ENCODE measurements at places on chromosomes 6 and 20.
A peak's percentile ranks its signal among the peaks of the same experiment; 100 is the strongest.

GRCh38 chr6:161618831-161619454 is 345.1 kb upstream of the AGPAT4 start:
- H3K27me3 ChIP-seq, result peaks cover 2% of the 10 kb centered on the region
- no peak overlapping the region for H3K27ac ChIP-seq
- no peaks in the 10 kb centered on the region for H3K36me3 ChIP-seq

DNA sequence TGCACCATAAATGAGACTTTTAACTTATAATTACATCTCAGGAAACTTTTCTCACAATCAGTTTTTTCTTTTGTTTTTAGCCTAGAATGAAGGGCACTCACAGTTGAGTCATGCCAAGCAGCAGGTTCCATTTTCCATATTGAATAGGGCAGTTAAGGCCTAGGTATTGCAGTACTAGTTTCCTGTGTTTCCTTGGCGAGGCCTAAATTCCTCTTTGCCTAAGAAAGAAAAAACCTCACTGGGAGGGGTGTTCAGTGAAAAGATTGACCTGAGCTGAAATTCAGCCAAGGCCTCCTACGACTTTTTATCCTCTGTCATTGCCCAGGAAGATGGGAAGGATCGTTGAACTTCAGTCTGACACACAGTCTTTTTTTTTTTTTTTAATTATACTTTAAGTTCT is 85.5 kb downstream of the IMPG1 start:
- H3K4me1 ChIP-seq, result no peaks in the 10 kb centered on the region
- no peaks in the 10 kb centered on the region for H3K36me3 ChIP-seq
- H3K4me3 ChIP-seq, result no peak overlapping the region
- no peak for DNase-seq
- H3K27me3 ChIP-seq, result no peaks in the 10 kb centered on the region
- no peak overlapping the region for H3K27ac ChIP-seq

- peaks cover 6% of the 10 kb centered on the region for H3K36me3 ChIP-seq
- no peak for DNase-seq
- no peak overlapping the region for H3K27ac ChIP-seq
- no peaks in the 10 kb centered on the region for H3K27me3 ChIP-seq
- peaks cover 6% of the 10 kb centered on the region for H3K4me1 ChIP-seq
Measured at GRCh38 chr6:20948556-20948955, 414.3 kb downstream of the CDKAL1 start.

GRCh38 chr6:50608421-50608820 is 104.9 kb upstream of the TFAP2D start:
- H3K36me3 ChIP-seq, result no peaks in the 10 kb centered on the region
- H3K4me1 ChIP-seq, result no peaks in the 10 kb centered on the region
- no peaks in the 10 kb centered on the region for H3K27me3 ChIP-seq
- no peak overlapping the region for H3K27ac ChIP-seq

DNA sequence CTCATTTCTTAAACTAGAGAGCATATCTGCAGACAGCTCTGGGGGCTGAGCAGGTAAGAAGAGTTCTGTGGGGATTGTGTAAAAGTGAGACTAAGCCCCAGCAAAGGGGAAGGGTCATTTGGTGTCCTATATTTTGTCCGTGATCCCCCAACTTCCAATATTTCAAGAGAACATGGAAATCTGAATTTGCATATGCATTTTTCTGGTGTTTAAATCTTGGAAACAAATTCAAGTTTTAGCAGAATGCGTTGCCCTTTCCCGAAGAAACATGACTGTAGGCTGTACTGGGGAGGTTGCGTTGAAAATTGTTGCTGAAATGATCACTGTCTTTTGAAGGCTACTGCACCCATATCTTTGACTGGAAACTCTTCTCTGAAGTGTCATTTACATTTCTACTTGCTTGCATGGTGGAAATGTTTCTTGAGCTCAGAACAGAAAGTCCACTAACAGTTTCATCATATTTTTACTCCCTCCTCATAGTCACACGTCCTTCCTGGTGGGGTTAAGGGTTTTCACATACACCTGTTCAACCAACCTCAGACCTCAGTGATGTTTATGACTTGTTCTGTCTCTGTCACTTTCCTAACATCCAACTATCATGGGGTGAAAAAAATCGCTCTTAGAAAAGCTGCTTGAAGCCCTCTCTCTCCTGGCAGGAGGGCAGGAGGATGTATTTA is 140.3 kb downstream of the BCAS1 start:
- no peak for DNase-seq
- H3K27ac ChIP-seq, result no peak overlapping the region
- no peaks in the 10 kb centered on the region for H3K27me3 ChIP-seq
- no peak overlapping the region for H3K4me3 ChIP-seq

GRCh38 chr6:83231146-83231545 is 38.0 kb downstream of the RWDD2A start:
- H3K4me1 ChIP-seq, result no peaks in the 10 kb centered on the region
- no peaks in the 10 kb centered on the region for H3K36me3 ChIP-seq
- no peak overlapping the region for H3K4me3 ChIP-seq
- no peak overlapping the region for H3K27ac ChIP-seq

DNA sequence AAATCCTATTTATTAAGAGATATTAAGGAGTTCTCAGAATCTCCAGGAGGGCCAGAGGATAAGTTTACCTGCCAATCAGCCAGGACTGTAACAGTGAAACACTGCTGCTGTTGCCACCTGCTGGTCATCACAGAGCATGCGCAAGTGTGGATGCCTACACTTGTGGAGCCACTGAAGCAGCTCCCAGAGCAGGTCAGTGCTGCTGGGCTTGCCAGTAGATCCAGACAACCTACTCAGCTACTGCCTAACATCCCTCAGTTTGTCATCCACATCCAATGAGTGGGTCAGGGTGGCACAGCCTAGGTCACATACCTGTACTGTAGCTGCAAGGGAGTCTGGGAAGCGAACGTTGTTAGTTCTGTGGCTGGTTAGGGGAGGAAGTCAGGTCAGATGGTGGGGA is 18.3 kb upstream of the NHSL1 start:
- H3K27me3 ChIP-seq, result peaks cover 13% of the 10 kb centered on the region
- H3K4me3 ChIP-seq, result no peak overlapping the region

DNA sequence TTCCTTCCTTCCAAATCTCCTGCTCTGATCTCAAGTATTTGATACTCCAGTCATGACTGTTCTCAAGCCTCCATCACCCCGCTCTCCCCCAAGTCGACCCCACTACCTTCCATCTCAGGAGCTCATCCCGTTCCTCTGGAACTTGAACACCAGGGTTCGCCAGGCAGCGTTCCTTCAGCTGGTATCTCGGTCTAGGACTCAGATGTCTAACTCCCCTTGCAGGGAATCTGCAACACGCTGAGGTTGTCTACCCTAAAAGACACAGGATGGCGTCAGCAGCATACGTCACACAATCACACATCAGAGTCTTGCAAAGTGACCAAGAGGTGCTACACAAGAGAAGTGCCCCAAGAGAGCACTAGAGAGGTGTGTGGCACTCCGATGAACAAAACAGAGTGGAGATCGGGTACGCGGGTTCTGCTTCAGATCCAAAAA is 706 bp downstream of the ZNF184 start:
- peak; percentile 55 for DNase-seq
- peak overlapping the region; percentile 84 for H3K27ac ChIP-seq
- peaks cover 41% of the 10 kb centered on the region for H3K4me1 ChIP-seq
- peaks cover 3% of the 10 kb centered on the region for H3K27me3 ChIP-seq

DNA sequence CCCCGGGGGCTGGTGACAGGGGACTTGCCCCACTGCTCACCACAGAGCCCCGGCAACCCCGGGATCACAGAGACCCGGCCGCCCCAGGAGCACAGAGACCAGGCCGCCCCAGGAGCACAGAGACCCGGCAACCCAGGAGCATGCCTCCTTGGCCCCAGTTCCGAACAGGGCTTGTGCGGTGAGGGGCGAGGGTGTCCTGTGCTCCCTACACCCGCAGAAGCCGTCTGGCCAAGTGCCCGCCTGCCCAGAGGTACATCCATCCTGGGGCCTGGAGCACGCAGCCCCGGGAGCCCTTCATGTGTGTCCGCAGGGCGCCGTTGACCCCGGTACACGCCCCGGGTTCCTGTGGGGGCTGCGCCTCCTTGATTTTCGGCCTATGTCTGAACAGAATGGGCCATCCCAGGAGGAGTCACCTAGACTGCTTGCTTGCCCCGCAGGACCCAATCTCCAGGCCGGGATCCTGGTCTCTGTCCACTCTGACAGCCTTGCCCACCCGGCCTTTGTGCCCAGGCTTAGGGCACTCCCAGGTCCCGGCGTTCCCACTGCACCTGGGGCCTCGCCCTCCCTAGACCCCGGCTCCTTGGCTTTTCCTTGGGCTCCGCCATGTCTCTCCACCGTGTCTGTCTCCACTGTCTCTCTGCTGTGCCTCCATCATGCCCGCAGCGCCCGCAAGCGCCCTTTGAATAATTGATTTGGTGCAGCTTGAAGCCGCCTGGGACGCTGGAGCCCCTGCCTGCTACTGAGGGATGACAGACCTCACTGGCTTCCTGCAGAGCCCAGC is 219.8 kb downstream of the ERMARD start:
- H3K4me3 ChIP-seq, result no peak overlapping the region
- no peaks in the 10 kb centered on the region for H3K27me3 ChIP-seq
- DNase-seq, result peak; percentile 6
- H3K4me1 ChIP-seq, result no peaks in the 10 kb centered on the region
- H3K27ac ChIP-seq, result no peak overlapping the region
- H3K36me3 ChIP-seq, result no peaks in the 10 kb centered on the region

- no peak overlapping the region for H3K4me3 ChIP-seq
- H3K36me3 ChIP-seq, result peaks cover 11% of the 10 kb centered on the region
- no peak for DNase-seq
Measured at GRCh38 chr20:44610313-44610962, 28.1 kb downstream of the PKIG start.

DNA sequence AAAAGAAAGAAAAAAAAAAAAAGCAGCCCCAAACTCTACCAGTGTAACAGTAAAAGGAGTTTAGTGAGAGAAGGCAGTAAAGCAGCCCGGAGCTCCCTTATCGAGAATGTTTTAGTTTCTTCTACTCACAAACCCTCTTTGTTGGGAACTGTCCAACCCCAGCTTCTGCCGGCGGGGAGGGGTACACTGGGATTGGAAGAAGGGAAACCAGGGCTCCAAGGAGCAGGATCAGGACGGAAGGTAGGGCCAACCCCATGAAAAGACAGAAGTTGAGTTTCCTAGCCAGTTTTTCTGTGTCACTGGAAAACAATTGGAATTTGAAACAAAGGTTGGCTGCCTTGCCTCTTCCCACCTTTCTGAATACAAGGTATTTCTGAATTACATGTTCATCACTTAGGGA is 66.0 kb downstream of the KIZ start:
- DNase-seq, result no peak
- H3K27me3 ChIP-seq, result no peaks in the 10 kb centered on the region
- H3K36me3 ChIP-seq, result no peaks in the 10 kb centered on the region
- no peak overlapping the region for H3K4me3 ChIP-seq

- H3K4me1 ChIP-seq, result peaks cover 3% of the 10 kb centered on the region
- H3K27me3 ChIP-seq, result no peaks in the 10 kb centered on the region
- no peak overlapping the region for H3K27ac ChIP-seq
- no peaks in the 10 kb centered on the region for H3K36me3 ChIP-seq
- H3K4me3 ChIP-seq, result no peak overlapping the region
Measured at GRCh38 chr6:78611886-78612480, 255.4 kb upstream of the IRAK1BP1 start.

DNA sequence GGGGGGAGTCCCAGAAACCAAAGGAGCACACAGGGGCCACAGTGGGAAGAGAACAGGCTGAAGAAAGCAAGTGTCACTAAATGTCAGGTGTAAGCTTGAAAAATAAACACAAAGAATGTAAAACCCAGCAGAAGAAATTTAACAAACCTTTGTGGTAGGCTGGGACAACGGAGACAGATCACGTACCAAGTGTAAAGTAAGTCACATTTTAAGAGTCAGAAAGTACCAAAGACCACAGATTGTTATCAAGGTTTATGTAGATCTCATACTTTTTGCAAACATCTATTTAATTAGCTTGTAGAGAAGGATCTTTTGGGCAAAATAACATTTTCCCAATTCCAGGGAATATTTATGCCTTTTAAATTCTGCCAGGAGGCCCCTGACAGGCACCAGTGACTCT is 1.6 kb downstream of the CLIC5 start:
- no peak for DNase-seq
- H3K4me3 ChIP-seq, result peak overlapping the region; percentile 78
- no peaks in the 10 kb centered on the region for H3K36me3 ChIP-seq

DNA sequence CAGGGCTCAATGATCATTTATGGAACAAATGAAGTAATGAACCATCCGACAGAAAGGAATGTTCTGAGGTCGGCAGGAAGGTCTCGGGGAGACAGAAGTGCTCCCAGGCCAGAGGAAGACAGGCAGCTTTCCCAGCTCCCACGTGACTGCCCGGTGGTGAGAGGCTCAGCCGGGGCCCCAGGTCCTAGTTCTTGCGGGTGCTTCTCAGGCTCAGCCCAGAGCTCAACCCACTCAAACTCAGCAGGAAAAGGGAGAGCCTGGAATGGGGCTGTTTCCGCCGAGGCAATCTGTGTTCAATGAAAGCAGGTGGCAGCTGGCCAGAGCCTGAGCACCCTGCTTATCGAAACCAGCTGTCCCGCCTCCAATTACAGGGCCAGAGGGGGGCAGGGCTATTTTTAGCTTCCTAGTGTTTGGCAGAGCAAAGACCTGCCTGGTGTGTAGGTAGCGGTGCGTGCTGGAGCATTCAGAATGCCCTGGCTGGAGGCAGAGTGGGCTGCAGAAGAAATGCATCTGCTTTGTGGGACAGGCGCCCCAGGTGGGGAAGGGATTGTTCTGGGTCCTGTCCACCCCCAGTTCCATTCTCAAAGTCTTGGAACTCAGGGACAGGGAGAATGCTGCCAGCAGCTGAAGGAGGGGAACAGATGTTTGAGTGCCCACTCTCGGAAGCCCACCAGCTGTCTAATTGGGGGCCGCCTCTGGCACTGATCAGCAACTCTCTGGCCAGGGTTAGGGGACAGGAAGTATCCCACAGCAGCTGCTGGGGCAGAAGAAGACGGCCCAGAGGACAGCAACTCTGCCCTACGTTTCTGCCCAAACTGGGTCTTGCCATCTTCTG is 145.1 kb downstream of the PREX1 start:
- H3K27ac ChIP-seq, result no peak overlapping the region
- H3K4me3 ChIP-seq, result no peak overlapping the region
- H3K27me3 ChIP-seq, result no peaks in the 10 kb centered on the region

DNA sequence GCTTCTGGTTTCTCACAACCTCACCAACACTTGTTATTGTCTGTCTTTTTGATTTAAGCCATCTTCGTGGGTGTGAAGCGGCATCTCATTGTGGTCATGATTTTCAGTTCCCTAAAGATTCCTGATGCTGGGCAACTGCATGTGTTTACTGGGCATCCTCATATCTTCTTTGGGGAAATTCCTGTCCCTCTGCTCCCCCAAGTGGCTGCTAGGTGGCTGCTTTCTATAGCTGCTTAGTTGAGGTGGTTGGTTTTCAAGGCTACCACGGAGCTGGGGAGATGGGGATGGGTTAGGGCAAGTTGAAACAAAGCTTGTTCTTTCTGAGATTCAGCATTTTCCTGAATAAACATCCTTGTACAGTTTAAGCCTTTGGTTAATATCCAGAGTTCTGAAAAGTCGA is 403.9 kb upstream of the SULF2 start:
- no peaks in the 10 kb centered on the region for H3K27me3 ChIP-seq
- DNase-seq, result no peak
- H3K4me1 ChIP-seq, result no peaks in the 10 kb centered on the region
- H3K4me3 ChIP-seq, result no peak overlapping the region

Data from activated T-helper 2 cell treated with anti-CD3 and anti-CD28 coated beads, Interferon-gamma antibody, Interleukin-2, Interleukin-4, amounts not matched to agents 10 μg/mL and 5 μg/mL and 100 μg/mL, durations not matched to agents 14 hours and 24 hours and 36 hours (primary cell).